ENCODE measurements at places on chromosomes 13 and 19. TPM values are rescaled to one million over a fixed set of nuclear protein-coding genes. Genes with fewer than 3 reads are reported as not detected.
A peak's percentile ranks its signal among the peaks of the same experiment; 100 is the strongest.

DNA sequence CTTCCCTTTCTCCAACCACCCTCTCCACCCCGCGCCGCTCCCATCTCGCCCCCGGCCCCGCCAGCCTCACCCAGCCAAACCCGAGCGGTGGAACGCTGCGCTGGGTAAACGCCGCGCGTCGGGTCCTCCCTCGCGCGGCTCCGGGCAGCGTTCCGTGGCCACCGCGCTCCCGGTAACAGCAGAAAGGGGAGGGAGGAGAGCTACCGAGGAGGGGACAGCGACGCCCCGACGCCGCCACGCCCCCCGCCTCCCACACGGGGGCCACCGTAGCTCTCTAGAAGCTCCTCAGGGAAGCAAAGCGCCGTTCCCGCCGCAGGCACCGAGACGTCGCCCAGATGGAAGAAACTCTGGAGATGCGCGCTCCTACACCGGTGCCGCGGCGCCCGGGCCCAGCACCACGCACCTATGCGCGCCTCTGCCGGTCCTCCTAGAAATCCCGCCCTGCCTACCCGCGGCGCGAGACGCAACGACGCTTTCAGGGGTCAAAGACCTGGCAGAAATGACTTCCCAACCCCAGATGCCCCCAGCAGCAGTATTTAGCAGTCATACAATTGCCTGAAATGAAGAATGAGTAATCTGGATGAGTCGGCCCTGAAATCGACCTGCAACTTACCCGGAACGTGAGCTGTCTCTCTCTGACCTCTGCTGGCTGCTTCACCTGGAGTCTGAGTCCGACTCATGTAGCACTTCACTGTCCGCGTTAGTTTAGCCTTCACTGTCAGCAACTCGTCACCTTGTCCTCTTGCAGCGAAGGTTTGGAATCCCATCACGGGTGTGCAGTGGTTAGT, at the start of gene RUBCNL:
Gene RUBCNL (minus strand): TSS at position 189 of the 788 bp plus-strand sequence. CDS start 14,777 bp downstream, outside the sequence.
- no peak for DNase-seq

GRCh38 chr19:42226886-42227285, 6.8 kb downstream of the ZNF526 start:
- no peak for DNase-seq

DNA sequence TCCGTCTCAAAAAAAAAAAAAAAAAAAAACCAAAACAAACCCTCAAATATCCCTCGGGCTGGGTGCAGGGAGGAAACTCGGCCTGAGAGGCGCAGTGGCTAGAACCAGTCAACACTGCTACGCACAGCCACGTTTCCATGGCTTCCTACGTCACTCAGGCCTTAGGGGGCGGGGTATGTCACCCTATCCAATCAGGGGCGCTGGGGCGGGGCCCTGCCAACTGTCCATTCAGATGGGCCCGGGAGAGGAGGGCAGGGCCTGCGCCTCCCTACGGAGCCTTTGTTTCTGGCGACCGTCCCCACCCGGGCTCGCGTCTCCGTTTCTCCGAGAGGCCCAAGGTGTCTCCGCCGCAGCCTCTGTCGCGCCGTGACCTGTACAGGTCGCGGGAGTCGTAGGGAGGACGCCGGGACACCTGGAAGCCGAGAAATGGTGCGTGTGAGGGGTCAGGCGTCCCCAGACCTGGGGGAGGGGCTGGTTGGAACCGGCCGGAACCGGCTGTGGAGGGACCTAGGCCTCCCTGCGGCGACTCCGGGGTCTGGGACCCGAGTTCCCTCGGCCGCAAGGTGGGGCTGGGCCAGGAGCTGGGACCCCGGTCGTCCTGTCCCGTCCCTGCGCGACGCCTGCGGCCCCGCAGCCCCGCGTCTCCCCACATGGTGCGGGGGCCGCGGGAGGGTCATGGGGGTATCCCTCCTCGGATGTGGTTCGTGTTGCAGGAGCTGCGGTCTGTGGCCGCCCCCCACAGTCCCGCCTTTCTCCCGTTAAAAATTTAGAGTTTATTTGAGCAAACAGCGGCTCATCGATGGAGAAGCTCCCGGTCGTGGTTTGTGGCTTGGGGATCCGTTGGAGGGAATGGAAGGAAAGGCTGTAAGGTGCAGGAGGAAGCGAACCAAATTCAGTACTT, at the start of gene ZNF627:
Gene ZNF627 (plus strand): TSS at position 282 of the 901 bp plus-strand sequence. CDS start 145 bp downstream, at position 427.
- DNase-seq, result peak; percentile 98

- no peak for DNase-seq
Measured at GRCh38 chr13:112742583-112742982, 52.7 kb downstream of the ATP11A start.

DNA sequence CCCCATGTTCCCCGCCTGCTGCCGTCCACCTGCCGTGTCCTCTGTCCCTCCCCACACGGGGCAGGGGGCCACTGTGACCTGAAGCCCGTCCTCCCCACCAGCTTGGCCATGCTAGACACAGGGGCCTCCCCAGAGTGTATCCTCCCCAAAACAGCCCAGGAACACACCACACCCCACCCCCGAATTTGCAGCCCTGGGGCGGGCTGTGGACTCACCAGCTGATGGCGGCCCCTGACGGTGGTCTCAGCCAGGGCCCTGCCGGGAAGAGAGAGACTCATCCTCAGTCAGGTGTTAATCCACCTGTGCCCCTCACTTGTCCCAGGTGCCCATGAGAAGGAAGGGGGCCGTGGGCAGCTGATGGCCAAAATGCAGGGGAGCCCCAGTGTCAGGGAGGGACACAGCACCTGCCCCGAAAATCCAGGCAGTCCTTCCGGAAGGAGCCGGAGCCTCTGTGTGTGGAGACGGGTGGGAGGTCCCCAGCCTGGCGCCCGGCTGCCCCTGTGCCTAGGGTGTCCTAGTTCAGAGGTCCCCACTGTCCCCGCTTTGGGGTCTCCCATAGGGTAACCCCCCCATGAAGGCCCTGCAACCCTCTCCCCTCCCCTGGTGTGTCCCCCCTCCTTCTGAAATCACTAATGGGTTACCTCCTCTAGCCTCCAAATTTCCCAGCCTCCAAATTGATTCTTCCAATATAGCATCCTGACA, 39.3 kb upstream of the TCF3 start:
- DNase-seq, result no peak

GRCh38 chr13:98441056-98441676, 135.7 kb downstream of the STK24 start:
- no peak for DNase-seq

GRCh38 chr19:8458380-8458779, 13.6 kb downstream of the HNRNPM start:
- no peak for DNase-seq

DNA sequence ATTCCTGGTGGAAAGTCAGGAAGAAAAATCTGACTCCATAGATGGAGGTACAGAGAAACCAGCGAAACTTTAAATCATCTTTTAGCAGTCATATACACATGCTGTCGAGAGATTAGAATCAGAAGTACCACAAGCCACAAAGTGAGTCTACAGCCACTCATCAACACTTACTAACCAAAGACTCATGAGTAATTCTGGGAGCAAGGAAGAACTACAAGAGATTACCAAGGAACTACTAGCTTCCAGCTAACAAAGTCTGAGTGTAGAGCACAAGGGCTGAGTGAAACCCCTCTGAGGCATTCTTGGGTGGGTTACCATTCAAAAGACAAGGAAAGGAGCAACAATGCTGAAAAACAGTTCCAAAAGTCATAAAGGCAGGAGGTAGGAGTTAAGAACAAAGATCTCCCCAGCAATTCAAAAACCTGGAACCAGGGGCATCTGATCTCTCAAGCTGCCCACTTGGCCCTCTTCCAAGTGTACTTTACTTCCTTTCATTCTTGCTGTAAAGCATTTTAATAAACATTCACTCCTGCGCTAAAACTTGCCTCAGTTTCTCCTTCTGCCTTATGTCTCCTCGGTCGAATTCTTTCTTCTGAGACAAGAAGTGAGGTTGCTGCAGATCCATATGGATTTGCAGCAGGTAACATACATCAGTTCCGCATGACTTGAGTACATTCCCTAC, 13.0 kb downstream of the RBM26 start:
- DNase-seq, result no peak

The FCAR gene
- polyA plus RNA-seq, result 0.24 TPM

- DNase-seq, result no peak
Measured at GRCh38 chr19:7751157-7751783, 3.9 kb upstream of the CD209 start.

The TNFSF13B gene
- polyA plus RNA-seq, result 1.9 TPM

GRCh38 chr13:89401264-89401675, 1730.1 kb downstream of the SLITRK5 start:
- DNase-seq, result no peak

The RB1 gene
- polyA plus RNA-seq, result 51.6 TPM

DNA sequence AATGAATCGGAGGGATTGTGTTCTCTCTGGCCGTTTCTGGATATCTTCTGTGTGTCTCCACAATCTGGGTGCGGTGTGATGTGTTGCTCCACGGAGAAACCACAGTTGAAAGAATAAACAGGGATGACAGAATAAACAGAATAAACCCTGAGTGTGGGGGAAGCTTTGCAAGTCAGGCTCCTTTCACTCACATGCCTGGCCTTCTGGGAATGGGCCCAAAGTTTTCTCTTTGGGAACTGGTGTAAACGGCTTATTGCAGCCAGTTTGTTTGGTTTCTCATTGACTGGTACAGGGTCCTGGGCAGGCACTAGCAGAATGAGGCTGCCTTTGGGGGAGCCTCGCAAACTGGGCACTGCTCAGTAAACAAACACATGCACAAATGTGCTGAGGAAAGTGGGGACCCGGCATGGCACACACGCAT, 324.7 kb downstream of the DLEU7 start:
- DNase-seq, result no peak
